IMR-90 (cell line): ENCODE measurements at places on chromosomes 7 and 10.
A peak's percentile ranks its signal among the peaks of the same experiment; 100 is the strongest.

GRCh38 chr10:34172936-34173533, 642.1 kb downstream of the PARD3 start:
- no peaks in the 10 kb centered on the region for H3K4me1 ChIP-seq
- no peak overlapping the region for H3K4me3 ChIP-seq
- H3K27me3 ChIP-seq: no peaks in the 10 kb centered on the region
- DNase-seq: no peak
- H3K36me3 ChIP-seq: no peaks in the 10 kb centered on the region

DNA sequence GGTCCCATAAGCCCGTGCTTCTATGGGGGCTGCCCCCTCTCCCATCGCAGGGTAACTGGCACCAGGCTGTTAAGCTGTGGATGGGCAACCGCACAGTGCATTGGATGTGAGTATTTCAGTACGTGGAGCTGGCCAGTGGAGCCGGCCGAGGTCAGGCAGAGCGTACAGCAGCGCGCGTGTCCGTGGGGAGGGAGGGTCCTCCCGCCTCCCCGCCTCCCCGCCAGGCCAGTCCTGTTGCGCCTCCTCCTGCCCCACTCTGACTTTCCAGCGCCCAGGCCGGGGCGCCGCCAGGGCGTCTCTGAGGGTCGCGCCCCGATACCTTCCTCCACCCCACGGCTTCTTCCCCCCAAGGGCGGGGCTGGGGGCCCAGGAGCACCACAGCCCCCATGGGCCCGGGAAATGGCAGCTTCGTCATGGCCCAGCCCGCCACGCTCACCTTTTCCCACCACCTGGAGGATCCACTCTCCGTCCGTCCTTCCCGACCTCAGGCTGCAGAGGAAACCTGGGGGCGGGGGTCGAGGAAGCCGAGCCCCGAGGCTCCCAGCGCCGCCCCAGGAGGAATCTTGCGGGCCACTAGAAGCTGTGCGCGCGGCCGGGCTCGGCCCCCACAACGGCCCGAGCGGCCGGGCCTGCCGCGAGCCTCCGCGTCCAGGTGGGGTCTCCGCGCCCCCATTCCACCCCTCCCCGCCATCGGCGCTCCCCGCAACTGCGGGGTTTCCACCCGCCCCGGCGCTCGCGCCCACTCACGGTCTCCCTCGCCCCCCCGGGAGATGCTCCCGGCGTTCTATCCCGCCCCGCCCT, 831 bp upstream of the PFKP start:
- peaks cover 10% of the 10 kb centered on the region for H3K4me1 ChIP-seq
- H3K27ac ChIP-seq: no peak overlapping the region; the same call in 1 of the 2 replicates
- DNase-seq: no peak
- peaks cover 17% of the 10 kb centered on the region for H3K36me3 ChIP-seq

- no peak for DNase-seq
- H3K4me3 ChIP-seq: no peak overlapping the region
- H3K4me1 ChIP-seq: no peaks in the 10 kb centered on the region
Observed at GRCh38 chr10:80122110-80122710, 10.3 kb upstream of the PLAC9 start.

GRCh38 chr7:2530071-2530987, 10.8 kb downstream of the LFNG start:
- H3K27ac ChIP-seq: peak overlapping the region; percentile 5; the same call in 1 of the 2 replicates
- H3K27me3 ChIP-seq: no peaks in the 10 kb centered on the region
- DNase-seq: no peak
- H3K4me1 ChIP-seq: peaks cover 29% of the 10 kb centered on the region

- H3K4me3 ChIP-seq: no peak overlapping the region
- H3K4me1 ChIP-seq: no peaks in the 10 kb centered on the region
- H3K27me3 ChIP-seq: no peaks in the 10 kb centered on the region
- peak; percentile 13 for DNase-seq
- H3K27ac ChIP-seq: no peak overlapping the region
Observed at GRCh38 chr7:85840554-85840953, 653.7 kb upstream of the SEMA3D start.

GRCh38 chr10:31698181-31698830, 230.3 kb downstream of the ARHGAP12 start:
- peaks cover 30% of the 10 kb centered on the region for H3K4me1 ChIP-seq
- peak; percentile 91 for DNase-seq
- H3K27ac ChIP-seq: peak overlapping the region; percentile 83
- H3K4me3 ChIP-seq: no peak overlapping the region

GRCh38 chr7:98000356-98000755, 10.4 kb upstream of the OCM2 start:
- no peak overlapping the region for H3K4me3 ChIP-seq
- DNase-seq: no peak
- H3K27me3 ChIP-seq: no peaks in the 10 kb centered on the region
- no peaks in the 10 kb centered on the region for H3K36me3 ChIP-seq

GRCh38 chr7:100367251-100367620, 6.1 kb upstream of the PILRA start:
- H3K27ac ChIP-seq: no peak overlapping the region
- peaks cover 3% of the 10 kb centered on the region for H3K4me1 ChIP-seq
- no peak for DNase-seq
- peaks cover 6% of the 10 kb centered on the region for H3K36me3 ChIP-seq
- H3K4me3 ChIP-seq: no peak overlapping the region

DNA sequence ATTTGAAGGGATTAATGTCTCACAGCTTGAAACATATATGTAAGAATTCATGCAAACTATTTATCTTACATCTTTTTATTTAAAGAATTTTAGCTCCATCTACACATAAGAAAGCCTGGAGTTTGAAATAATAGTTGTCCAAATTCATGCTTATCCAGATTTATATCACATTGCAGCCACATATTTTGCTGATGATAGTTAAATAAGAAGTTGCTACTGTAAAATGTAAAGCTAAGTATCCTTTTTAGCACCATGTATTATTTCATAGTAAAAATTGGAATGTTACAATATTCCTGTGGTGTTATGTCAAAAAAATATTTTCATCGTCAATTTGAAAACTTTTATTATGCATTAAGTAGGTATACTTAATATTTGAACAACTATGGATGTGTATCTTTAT, 27.3 kb upstream of the UMAD1 start:
- H3K27ac ChIP-seq: no peak overlapping the region
- no peaks in the 10 kb centered on the region for H3K36me3 ChIP-seq
- no peak for DNase-seq
- H3K4me3 ChIP-seq: no peak overlapping the region
- H3K4me1 ChIP-seq: no peaks in the 10 kb centered on the region
